ENCODE measurements at places on chromosomes 2 and 18. TPM values are rescaled to one million over a fixed set of nuclear protein-coding genes. Genes with fewer than 3 reads are reported as not detected.

DNA sequence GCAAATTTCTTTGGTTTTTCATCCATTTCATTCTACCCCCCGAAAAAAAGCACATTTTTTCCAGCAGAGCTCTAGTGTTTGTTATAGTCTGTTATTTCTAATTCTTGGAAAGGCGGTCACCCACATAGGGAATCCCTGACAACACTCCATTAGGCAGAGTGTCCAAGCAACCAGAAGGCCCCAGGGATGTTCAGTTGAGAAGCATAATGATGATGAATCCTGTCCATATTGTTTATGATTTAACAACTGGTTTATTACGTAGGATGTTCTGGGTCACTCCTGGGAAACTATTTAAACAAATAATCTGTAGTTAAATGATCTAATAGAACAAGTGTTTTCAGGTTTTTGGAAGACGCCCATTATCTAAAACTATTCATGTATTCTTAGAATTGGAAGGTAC, 388.7 kb downstream of the TNS1 start:
- no peak overlapping the region for H3K27ac ChIP-seq
- H3K4me1 ChIP-seq, result peaks cover 30% of the 10 kb centered on the region
- DNase-seq, result no peak
- H3K4me3 ChIP-seq, result no peak overlapping the region
- H3K27me3 ChIP-seq, result no peaks in the 10 kb centered on the region

- H3K36me3 ChIP-seq, result no peaks in the 10 kb centered on the region
- no peaks in the 10 kb centered on the region for H3K4me1 ChIP-seq
- no peak for DNase-seq
- no peak overlapping the region for H3K27ac ChIP-seq
- H3K27me3 ChIP-seq, result no peaks in the 10 kb centered on the region
Measured at GRCh38 chr2:85189606-85190270, 56.5 kb downstream of the TCF7L1 start.

GRCh38 chr2:95012881-95013550, 12.5 kb upstream of the MAL start:
- H3K27ac ChIP-seq, result no peak overlapping the region
- no peaks in the 10 kb centered on the region for H3K36me3 ChIP-seq
- no peaks in the 10 kb centered on the region for H3K27me3 ChIP-seq
- no peak overlapping the region for H3K4me3 ChIP-seq

- no peaks in the 10 kb centered on the region for H3K36me3 ChIP-seq
- H3K27me3 ChIP-seq, result peaks cover 35% of the 10 kb centered on the region
- no peaks in the 10 kb centered on the region for H3K4me1 ChIP-seq
- H3K4me3 ChIP-seq, result no peak overlapping the region
- DNase-seq, result no peak
- H3K27ac ChIP-seq, result no peak overlapping the region
Measured at GRCh38 chr2:118835746-118836410, 11.6 kb downstream of the EN1 start.

DNA sequence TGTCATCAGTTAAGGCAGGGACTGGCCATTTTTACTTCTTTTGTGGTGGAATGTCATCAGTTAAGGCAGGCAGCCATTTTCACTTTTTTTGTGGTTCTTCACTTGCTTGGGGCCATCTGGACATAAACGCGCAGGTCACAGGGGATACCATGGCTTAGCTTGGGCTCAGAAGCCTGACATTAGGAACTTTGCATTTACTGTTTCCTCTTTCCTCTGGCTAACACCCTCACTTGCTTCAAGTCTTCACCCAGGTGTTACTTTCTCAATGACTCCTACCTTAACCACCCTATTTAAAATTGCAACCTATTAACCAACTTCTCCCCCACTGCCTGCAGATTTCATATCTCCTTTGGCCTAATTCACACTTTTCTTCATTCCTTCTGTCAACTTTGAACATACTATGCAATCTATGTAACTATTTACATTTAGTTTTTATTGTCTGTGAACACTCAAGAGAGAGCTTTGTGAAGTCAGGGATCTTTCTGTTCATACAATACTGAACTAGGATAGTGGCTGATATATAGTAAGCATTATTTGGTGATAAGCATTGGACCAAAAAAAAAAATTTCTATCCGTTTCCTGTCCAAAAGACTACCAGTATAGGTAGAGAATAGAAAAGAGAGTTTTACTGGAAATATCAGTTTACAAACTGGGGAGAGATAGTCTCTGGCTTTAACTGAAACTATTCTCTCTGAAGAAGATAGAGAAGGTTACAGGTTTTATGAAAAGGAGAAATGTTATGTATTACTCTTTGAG, 600.1 kb upstream of the ZNF804A start:
- DNase-seq, result no peak
- no peak overlapping the region for H3K27ac ChIP-seq
- H3K4me3 ChIP-seq, result no peak overlapping the region
- H3K4me1 ChIP-seq, result no peaks in the 10 kb centered on the region

DNA sequence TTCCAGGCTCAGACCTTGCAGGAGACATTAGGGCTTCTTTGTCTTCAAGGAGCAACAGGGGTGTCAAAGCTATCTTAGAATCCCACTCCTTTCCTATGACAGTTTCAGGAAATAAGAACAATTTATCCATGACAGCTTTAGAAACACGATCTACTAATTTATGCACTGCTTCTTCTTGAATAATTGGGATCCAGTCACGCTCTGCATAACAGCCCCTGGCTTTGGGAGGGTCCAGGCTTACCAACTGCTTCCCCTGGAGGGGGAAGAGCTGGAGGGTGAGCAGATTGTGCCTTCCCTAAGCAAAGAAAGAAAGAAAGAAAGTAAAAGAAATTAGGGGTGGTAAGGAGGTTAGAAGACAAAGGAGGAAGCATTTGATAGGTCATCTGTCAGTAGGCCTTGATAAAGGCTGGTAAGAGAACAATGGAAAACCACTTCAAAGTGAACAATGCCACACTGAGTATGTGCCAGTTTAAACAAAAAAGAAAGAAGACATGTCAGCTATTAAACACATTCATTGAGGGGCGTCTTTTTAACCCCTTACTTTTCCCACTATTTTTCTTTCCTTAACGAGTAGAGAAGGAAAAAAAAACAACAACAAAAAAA, 327.6 kb downstream of the DCC start:
- no peaks in the 10 kb centered on the region for H3K36me3 ChIP-seq
- no peak overlapping the region for H3K4me3 ChIP-seq
- no peak overlapping the region for H3K27ac ChIP-seq
- H3K27me3 ChIP-seq, result no peaks in the 10 kb centered on the region
- H3K4me1 ChIP-seq, result no peaks in the 10 kb centered on the region

DNA sequence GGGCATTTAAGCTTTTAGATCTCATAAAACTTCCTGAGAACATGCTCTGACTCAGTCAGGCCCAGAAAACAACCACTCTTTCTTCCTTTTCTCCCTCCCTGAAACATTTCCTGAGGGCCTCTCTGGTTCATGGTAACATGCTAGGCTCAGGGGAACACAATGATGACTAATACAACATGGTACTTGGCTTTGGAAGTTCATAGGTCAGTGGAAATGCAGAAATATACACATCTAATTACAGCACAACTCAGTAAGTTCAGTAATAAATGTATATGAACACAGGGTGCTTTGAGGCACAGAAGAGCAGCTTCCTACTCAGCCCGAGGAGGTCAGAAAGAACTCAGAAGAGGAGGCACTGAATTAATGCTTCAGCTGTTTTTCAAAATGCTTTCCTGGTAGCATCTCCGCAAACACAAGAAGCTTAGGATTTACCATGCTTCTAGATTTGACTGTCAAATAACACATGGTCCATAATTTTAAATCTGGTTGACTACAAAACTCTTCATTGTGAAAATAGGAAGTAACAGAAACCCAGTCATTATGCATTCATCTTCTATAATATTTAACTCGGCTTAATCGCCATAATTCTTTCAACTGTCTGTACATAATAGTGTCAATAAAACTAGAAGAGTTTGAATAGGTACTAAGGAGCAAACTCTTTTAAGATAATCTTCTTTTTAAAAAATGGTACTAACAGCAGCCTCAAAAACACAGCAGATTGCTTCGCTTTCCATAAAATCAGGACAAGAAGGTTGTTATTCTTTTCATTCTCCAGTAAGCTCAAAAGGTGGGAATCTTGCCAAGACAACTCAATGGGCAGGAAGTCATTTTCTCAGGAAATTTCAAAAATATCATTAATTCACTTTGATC, 251.3 kb downstream of the DLGAP1 start:
- H3K4me3 ChIP-seq, result no peak overlapping the region
- H3K36me3 ChIP-seq, result no peaks in the 10 kb centered on the region
- H3K27me3 ChIP-seq, result no peaks in the 10 kb centered on the region
- DNase-seq, result no peak
- H3K27ac ChIP-seq, result no peak overlapping the region
- no peaks in the 10 kb centered on the region for H3K4me1 ChIP-seq

- H3K27ac ChIP-seq, result no peak overlapping the region
- H3K4me1 ChIP-seq, result peaks cover 59% of the 10 kb centered on the region
- no peaks in the 10 kb centered on the region for H3K27me3 ChIP-seq
Measured at GRCh38 chr2:197184959-197185586, 125.5 kb downstream of the ANKRD44 start.

DNA sequence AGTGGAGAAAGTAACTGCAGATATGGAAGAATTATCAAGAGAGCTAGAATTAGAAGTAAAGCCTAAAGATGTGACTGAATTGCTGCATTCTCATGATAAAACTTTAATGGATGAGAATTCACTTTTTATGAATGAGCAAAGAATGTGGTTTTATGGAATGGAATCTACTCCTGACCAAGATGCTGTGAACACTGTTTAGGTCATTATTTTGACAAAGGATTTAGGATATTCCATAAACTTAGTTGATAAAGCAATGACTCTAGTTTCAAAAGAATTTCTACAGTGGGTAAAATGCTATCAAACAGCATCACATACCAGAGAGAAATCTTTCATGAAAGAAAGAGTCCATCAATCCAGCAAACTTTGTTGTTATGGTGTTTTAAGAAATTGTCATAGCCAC, 1317.7 kb upstream of the ACVR2A start:
- no peak overlapping the region for H3K27ac ChIP-seq
- no peaks in the 10 kb centered on the region for H3K36me3 ChIP-seq
- no peak overlapping the region for H3K4me3 ChIP-seq
- no peaks in the 10 kb centered on the region for H3K4me1 ChIP-seq
- no peaks in the 10 kb centered on the region for H3K27me3 ChIP-seq

GRCh38 chr2:30266051-30266621, 34.8 kb downstream of the LBH start:
- H3K4me3 ChIP-seq, result peak overlapping the region; percentile 47
- peak; percentile 38 for DNase-seq
- peaks cover 63% of the 10 kb centered on the region for H3K4me1 ChIP-seq

DNA sequence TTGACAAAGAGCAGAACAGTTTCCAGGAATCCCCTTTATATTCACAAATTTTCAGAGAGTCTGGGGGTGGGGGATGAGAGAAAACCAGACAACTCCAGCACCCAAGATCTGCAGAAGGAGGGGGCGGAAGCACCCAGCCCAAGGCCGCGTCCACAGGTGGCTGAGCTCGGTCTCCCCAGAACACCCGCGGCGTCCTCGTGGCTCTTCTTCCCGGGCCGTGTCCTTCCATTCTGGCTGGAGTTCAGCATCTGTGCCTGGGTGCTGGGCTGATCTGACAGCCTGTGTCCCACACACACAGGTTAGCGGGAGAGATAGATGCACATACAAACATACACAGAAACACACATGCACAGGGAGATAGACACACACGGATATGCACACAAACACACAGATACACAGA, 455.8 kb upstream of the SALL3 start:
- no peaks in the 10 kb centered on the region for H3K36me3 ChIP-seq
- no peak for DNase-seq
- no peak overlapping the region for H3K4me3 ChIP-seq
- H3K27me3 ChIP-seq, result no peaks in the 10 kb centered on the region
- H3K4me1 ChIP-seq, result no peaks in the 10 kb centered on the region

- H3K27ac ChIP-seq, result no peak overlapping the region
- no peaks in the 10 kb centered on the region for H3K4me1 ChIP-seq
- H3K36me3 ChIP-seq, result no peaks in the 10 kb centered on the region
- no peak overlapping the region for H3K4me3 ChIP-seq
- no peaks in the 10 kb centered on the region for H3K27me3 ChIP-seq
- no peak for DNase-seq
Measured at GRCh38 chr2:83747141-83747540, 711.9 kb downstream of the SUCLG1 start.

GRCh38 chr2:176642074-176642473, 372.8 kb downstream of the MTX2 start:
- no peak for DNase-seq
- no peak overlapping the region for H3K27ac ChIP-seq
- no peak overlapping the region for H3K4me3 ChIP-seq
- H3K27me3 ChIP-seq, result peaks cover 32% of the 10 kb centered on the region
- H3K36me3 ChIP-seq, result no peaks in the 10 kb centered on the region

DNA sequence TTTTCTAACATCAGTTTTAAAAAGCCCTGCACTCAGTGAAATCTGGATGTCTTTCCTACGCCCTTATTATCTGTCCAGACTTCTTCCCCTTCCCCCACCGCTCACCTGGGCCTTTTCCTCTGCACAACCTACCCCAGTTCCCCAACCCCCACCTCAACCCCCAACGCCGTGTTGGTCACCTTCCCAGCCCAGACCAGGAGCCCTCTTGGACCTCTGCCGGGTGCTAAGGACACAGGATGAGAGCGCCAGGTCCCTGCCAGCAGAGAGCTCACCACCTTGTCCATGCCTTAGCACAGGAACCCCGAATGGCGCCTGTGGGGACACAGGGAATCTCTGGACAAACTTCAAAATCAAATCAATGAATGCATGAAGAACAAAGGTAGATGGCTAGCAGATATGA, 966 bp upstream of the RBM43 start:
- no peaks in the 10 kb centered on the region for H3K36me3 ChIP-seq
- DNase-seq, result no peak
- H3K4me1 ChIP-seq, result peaks cover 7% of the 10 kb centered on the region

DNA sequence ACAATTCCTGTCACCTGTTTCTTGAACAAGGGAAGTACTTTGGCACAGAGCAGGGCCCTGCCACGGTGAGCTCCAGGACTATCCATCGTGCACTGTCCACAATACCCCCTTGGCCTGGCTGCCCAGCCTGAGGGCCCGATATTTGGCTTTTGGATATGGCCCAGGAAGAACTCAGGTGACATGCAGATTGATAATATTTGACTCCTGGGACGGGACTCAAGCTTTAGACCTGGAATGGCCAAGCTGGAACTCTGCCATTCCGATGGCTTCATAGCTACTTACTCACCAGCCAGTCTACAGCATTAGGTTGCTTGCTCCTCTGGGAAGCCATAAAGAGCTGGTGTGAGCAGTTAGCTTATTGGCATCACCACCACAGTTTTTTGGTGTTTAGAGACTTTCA, 26.6 kb downstream of the EML6 start:
- no peak overlapping the region for H3K27ac ChIP-seq
- DNase-seq, result no peak
- H3K4me3 ChIP-seq, result no peak overlapping the region
- H3K27me3 ChIP-seq, result no peaks in the 10 kb centered on the region

DNA sequence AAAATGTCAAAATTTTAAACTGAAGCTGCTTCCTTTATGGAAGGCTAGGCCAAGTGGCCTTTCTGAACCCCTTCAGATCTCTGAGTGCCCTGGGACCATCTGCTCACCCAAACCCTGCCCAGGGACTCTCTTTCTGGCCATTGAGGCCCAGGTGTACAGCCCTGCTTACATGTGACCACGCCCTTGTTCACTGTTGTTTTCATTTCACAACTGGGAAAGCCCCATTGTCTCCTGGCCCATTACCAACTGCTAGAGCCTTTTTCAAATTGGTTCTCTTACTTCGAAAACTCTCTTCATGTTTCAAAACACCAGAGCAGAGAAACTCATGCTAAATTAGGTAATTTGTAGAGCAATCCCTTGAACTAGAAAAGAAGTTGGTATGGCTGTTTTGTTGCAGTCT, 219.5 kb upstream of the TANK start:
- DNase-seq, result no peak
- H3K27me3 ChIP-seq, result no peaks in the 10 kb centered on the region
- H3K36me3 ChIP-seq, result no peaks in the 10 kb centered on the region
- H3K4me1 ChIP-seq, result peaks cover 7% of the 10 kb centered on the region
- no peak overlapping the region for H3K27ac ChIP-seq
- no peak overlapping the region for H3K4me3 ChIP-seq

Gene CYB5A
- total RNA-seq, result 70.3 TPM

Gene CHRND
- total RNA-seq, result not detected

Gene SP140
- total RNA-seq, result 111 TPM

Gene PLB1
- total RNA-seq, result 0.39 TPM
